ENCODE measurements at places on chromosomes 2 and 18.

GRCh38 chr18:77093067-77093430 is 39.5 kb downstream of the MBP start:
- no peak for DNase-seq

DNA sequence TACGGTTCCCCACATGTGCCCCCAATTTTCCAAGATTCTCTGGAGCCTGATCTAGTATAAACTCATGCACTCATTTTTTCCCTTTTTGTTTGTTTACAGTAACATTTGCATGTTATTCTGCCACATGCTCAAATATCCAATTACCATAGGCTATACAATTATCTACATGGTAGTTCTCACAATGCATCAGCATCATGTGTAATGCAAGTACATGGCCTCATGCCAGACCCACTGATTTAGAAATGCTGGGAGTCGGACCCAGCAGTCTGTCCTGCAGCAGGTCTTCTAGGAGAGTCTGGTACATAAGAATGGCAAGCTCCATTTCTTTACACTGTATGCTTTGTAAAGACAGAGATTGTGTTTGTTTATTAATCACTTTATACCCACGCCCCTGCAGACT is 107.7 kb downstream of the CBLN2 start:
- DNase-seq: no peak

- no peak for DNase-seq
Observed at GRCh38 chr2:127172306-127172705, 47.8 kb downstream of the CYP27C1 start.

DNA sequence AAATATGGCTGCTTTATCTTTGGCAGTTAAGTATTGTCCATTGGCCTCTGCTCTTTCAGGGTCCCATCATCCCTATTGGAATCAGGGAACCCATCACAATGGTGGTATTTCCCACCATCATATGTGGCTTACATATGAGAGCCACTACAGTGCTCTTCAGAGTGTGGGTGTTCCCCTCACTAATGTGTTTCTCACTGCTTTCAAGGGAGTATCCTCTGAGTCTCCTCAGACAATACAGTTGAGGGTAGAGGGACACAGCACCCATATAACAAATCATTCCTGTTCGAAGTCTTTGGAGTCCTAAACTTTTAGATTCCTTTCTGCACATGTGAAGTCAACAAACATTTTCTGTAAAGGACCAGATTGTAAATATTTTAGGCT is 48.8 kb upstream of the DNAJC10 start:
- no peak for DNase-seq

DNA sequence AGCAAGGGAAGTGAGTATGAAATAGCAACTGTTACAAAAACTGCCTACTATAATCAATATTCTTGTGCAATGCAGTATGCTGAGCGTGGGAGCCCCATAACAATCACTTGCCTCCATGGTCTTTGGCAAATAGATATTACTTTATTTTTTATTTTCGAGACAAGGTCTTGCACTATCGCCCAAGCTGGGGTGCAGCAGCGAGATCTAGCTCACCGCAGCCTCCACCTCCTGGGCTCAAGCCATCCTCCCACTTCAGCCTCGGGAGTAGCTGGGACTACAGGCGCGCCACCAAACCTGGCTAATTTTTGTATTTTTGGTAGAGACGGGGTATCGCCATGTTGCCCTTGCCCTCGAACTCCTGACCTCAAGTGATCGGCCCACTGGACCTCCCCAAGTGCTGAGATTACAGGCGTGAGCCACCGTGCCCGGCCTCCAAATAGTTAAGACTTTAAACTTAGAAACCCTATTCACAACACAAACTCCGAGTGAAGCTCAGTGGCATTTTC is 1.2 kb upstream of the CCNT2 start:
- DNase-seq: no peak

GRCh38 chr2:235070063-235070706 is 118.4 kb downstream of the SH3BP4 start:
- DNase-seq: no peak

GRCh38 chr2:85277416-85278158 is 50.2 kb downstream of the TGOLN2 start:
- DNase-seq: no peak

GRCh38 chr2:20652673-20653575 is 2.0 kb upstream of the HS1BP3 start:
- DNase-seq: no peak

Measured in germinal center (tissue), 1 donor.